Stimulated activated CD8-positive, alpha-beta memory T cell treated with anti-CD3 and anti-CD28 coated beads, Interleukin-7, amount 100 ng/mL, for 1 hour (primary cell): ENCODE measurements at places on chromosomes 6 and 20.

DNA sequence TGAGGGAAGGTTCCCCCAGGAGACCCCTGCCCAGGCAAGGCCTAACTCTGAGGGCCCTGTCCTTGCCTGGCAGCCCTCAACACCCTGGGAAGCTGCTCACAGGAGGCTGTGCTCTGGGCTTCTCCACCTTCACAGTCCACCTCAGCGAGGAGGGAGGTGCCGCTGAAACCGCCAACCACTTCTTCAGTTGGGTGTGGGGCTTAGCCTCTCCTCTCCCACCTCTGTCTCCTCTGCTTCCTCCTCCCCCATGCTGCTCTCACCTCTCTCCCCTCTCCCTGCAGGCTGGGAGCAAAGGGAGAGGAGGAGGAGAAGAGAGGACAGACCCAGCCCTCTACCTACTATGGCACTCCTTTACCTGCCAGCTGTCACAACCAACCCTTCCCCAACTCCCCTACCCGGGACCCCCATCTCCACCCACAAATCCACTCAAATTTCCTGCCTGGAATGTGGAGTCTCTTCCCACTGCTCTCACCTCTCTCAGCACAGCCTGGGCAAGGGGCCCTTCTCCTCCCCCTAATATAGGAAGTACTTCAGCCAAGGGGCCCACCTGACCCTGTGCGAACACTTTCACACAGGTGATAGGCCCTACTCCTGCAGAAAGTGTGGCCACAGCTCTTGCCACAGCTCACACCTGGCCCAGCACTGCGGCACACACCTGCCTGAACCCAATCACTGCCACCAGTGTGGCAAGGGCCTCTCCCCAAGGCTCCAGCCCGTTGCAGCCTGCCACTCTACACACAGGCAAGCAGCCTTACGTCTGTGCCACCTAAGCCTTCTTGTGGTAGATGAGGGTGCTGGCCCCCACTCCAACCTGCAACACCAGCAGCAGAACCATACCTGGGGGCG, 7.2 kb downstream of the RING1 start:
- DNase-seq = no peak

DNA sequence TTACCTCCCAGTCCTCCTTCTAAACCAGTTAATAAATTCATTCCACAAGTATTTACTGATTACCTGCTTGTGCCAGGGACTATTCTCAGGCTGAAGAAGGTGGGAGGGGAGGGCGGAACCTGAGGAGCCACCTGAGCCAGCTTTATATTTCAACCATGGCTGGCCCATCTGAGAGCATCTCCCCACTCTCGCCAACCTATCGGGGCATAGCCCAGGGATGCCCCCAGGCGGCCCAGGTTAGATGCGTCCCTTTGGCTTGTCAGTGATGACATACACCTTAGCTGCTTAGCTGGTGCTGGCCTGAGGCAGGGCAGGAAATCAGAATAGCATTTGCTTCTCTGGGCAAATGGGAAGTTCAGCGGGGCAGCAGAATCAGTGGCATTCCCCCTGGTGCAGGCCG, 4.9 kb upstream of the AAR2 start:
- no peak for DNase-seq

DNA sequence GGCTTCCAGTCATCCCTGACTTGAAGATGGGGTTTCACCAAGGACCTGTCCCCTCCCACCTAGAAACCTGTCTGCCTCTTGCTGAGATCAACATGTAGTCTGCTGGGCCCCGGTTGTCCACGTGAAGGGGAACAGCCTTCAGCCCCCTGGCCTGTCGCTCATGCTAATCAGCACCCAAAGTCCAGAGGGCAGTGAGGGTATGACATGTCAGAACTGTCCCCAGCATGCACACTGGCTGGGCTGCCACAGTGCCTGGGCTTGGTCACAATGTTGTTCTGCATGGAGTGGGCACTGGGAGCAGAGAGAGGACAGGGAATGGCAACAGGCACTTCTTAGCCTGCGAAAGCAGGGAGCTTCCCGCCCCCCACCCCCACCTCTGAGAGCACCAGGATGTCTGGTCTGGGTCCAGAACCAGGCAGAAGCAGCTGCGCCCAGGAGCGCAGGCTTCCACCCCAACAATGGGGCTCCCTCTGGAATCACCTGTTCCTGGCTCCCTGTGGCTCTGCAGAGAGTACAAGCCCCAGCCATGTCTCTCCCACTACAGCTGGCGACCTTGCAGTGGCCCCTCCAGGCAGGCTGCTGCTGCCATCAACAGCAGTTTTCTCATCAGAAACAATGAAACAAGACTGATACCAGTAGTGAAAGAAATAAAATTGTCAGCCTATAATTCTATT, 182.7 kb downstream of the KHDRBS2 start:
- DNase-seq = no peak

DNA sequence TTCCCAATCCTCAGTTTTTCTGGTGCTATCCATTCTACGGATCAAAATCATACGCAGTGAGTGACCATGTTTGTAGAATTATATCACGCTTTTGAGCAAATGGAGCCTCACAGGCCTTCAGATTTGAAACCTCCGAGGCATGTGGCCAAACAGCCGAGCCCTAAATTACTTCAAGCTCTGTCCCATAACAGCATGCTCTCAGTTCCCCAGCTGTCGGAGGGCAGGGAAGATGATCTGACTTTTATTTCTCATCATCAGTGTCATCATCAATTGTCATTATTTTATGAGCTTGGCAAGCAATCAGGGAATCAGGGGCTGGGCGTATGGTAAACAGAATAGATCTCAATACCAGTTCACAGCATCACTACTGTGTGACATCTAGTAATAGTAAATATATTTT, 73.2 kb downstream of the PSMG4 start:
- no peak for DNase-seq

- no peak for DNase-seq
These were observed 27.7 kb upstream of the PAX1 start for GRCh38 chr20:21677781-21678180.

DNA sequence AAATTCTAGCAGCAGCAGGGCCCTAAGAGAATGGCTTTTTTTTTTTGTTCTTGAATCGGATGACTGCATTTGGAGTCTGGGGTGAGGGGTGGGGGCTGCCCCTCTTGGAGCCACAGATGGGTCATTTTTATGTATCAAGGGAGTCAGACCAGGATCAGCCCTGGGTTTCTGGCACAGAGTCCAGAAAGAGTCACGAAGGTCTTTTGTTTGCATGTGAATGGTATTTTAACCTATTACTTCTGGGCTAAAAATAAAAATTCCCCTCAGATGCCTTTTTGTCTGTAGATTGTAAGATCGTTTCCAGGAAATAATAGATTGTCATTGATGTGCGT, 72.5 kb downstream of the PHACTR3 start:
- DNase-seq = no peak
